SK-N-SH (cell line): ENCODE measurements at places on chromosomes 2 and 18.

- no peak for DNase-seq
Observed at GRCh38 chr2:146457221-146457620, 1387.6 kb upstream of the ACVR2A start.

GRCh38 chr2:164711766-164712138, 90.5 kb upstream of the GRB14 start:
- no peak for DNase-seq

GRCh38 chr2:33219114-33219513, 257.3 kb upstream of the RASGRP3 start:
- no peak for DNase-seq

DNA sequence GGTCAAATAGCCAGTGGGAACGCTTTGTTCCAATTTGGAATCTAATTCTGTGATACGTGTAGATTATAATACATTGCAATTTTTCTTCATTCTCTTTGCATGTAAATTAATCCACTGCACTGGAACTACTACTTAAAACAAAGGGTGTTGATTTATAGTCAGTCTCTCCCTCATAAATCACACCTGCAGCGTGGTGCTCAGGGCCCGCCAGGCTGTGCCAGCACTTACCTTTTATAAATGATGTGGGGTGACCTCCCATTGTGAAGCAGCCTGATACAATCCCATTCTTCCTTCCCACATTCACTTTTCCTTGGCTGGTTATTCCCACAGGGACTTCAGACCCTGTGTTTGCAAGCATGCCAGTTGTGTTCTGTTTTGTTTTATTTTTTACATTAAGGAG, 302.3 kb upstream of the ID2 start:
- no peak for DNase-seq

GRCh38 chr2:221334481-221335218, 237.5 kb downstream of the EPHA4 start:
- DNase-seq: no peak

- no peak for DNase-seq
Observed at GRCh38 chr2:3187467-3187866, 190.2 kb downstream of the EIPR1 start.

- DNase-seq: peak; percentile 63
Observed at GRCh38 chr2:240060977-240061591, 7.8 kb upstream of the OR6B3 start.
